ENCODE measurements at places on chromosomes 1 and 21. TPM values are rescaled to one million over a fixed set of nuclear protein-coding genes. Genes with fewer than 3 reads are reported as not detected.

- no peak overlapping the region for H3K27ac ChIP-seq
- H3K27me3 ChIP-seq = no peaks in the 10 kb centered on the region
- no peaks in the 10 kb centered on the region for H3K36me3 ChIP-seq
- H3K4me1 ChIP-seq = no peaks in the 10 kb centered on the region
Observed at GRCh38 chr1:7456722-7457082, 314.4 kb upstream of the VAMP3 start.

GRCh38 chr1:66223681-66224080 is 310.3 kb upstream of the SGIP1 start:
- H3K27ac ChIP-seq = no peak overlapping the region
- no peak for DNase-seq
- H3K4me3 ChIP-seq = no peak overlapping the region
- no peaks in the 10 kb centered on the region for H3K36me3 ChIP-seq
- H3K27me3 ChIP-seq = no peaks in the 10 kb centered on the region

DNA sequence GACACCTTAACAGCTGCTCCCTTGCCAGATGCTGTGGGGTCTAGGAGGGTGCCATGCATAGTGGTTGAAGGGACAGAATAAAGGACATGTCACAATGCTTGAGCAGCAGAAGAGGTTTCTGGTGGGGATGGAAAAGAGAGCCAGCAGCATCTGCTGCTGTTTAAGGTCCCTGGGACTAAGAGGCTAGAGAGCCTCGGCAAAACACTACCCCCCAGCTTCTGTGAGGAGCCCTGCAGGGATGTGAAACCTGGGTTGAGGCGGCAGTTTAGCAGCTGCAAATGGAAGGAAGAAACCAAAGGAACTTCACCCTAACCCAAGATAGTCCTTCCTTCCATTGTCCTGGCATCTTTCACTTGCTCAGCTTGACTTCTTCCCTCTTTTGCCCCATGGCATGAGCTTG is 39.4 kb downstream of the PLXNA2 start:
- peaks cover 47% of the 10 kb centered on the region for H3K4me1 ChIP-seq
- H3K27me3 ChIP-seq = no peaks in the 10 kb centered on the region
- H3K36me3 ChIP-seq = peaks cover 12% of the 10 kb centered on the region
- no peak for DNase-seq
- H3K4me3 ChIP-seq = no peak overlapping the region
- H3K27ac ChIP-seq = peak overlapping the region; percentile 73

DNA sequence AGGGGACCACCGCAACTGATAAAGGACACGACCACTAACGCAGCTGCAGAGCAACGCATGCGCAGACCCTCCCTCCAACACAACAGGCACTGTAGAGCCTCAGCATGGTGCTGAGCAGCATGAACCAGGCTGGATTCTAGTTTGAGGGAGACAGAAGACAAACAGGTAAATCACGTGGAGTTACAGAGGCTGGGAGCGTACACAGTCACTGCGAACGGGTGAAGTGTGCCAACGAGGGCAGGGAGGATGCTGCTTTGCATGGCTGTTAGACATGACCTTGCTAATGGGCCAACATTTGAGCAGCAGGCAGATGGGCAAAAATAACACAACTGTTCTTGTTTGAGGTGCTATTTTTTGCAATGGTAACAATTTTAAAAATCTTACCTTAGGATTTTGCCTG is 55.2 kb upstream of the NADK start:
- no peaks in the 10 kb centered on the region for H3K4me1 ChIP-seq
- H3K4me3 ChIP-seq = no peak overlapping the region
- H3K27ac ChIP-seq = no peak overlapping the region
- DNase-seq = no peak

- no peak overlapping the region for H3K4me3 ChIP-seq
- no peaks in the 10 kb centered on the region for H3K4me1 ChIP-seq
- H3K27ac ChIP-seq = no peak overlapping the region
- DNase-seq = no peak
- no peaks in the 10 kb centered on the region for H3K27me3 ChIP-seq
- no peaks in the 10 kb centered on the region for H3K36me3 ChIP-seq
Observed at GRCh38 chr1:67372898-67373297, 57.3 kb downstream of the SERBP1 start.

IQCC gene
- polyA plus RNA-seq = 8.7 TPM

- no peaks in the 10 kb centered on the region for H3K36me3 ChIP-seq
- no peak overlapping the region for H3K4me3 ChIP-seq
- H3K27me3 ChIP-seq = no peaks in the 10 kb centered on the region
- no peak for DNase-seq
Observed at GRCh38 chr1:59026472-59026948, 242.7 kb upstream of the JUN start.

- H3K27ac ChIP-seq = no peak overlapping the region
- H3K4me1 ChIP-seq = peaks cover 31% of the 10 kb centered on the region
- H3K4me3 ChIP-seq = no peak overlapping the region
- no peaks in the 10 kb centered on the region for H3K27me3 ChIP-seq
Observed at GRCh38 chr1:244849189-244849866, 13.9 kb downstream of the COX20 start.

DNA sequence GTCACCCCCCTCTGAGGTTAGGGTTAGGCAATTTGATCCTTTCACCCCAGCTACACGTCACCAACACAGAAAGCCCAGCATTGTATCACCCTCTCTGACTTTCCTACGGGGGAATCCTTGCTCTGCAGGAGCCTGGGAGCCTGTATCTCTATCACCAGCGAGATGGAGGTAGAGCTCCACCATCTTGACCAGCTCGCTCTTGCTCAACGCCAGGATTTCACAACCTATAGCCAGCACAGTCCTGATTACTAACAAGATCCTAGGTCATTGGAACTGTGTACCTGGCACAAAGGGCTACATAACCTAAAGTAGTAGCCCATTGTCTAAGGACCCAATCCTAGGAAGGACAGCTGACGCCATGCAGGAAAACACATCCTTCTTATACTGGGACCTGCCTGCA is 66.1 kb downstream of the DMRTA2 start:
- H3K4me3 ChIP-seq = no peak overlapping the region
- H3K4me1 ChIP-seq = no peaks in the 10 kb centered on the region
- H3K36me3 ChIP-seq = no peaks in the 10 kb centered on the region
- DNase-seq = no peak

DNA sequence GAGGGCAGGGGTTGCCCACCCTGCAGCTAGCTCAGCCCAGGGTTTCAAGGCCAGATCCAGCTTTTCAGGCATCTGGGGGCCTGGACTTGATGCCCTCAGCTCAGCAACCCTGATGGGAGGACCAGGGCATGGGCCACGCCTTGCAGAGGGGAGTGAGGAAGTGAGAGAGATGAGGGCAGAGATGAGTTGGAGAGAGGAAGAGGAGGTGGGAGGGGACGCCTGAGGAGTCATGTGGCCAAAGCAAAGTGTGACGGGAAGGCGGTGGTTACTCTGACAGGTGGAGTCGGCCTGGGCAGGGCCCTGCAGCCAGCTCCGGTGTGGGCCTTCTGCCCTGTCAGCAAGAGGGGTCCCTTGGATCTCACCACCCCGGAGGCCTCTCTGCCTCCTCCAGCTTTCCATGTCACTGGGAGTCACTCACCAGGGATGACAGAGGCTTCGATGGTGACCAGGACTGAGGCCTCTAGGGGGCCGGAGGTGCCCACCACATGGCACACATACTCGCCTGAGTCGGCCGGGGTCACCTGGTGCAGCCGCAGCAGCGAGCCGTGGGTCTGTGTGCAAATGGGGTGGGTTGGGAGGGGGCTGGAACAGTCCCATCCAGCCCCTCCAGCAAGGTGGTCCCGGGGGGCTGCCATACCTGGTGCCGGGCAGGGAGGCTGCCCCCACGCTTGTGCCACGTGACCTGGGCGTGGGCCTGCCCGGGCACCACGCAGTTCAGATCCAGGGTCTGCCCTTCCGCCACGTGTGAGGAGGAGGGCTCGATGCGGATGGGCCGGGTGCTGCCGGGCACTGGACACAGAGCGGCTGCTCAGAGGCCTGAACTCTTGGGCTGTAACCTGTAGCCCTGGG is 40.4 kb downstream of the LDLRAD2 start:
- H3K4me3 ChIP-seq = no peak overlapping the region
- peak; percentile 65 for DNase-seq
- H3K4me1 ChIP-seq = no peaks in the 10 kb centered on the region
- H3K27me3 ChIP-seq = no peaks in the 10 kb centered on the region
- H3K27ac ChIP-seq = no peak overlapping the region

- no peaks in the 10 kb centered on the region for H3K4me1 ChIP-seq
- H3K4me3 ChIP-seq = no peak overlapping the region
- H3K36me3 ChIP-seq = no peaks in the 10 kb centered on the region
- DNase-seq = no peak
Observed at GRCh38 chr21:17343055-17343454, 169.8 kb upstream of the CXADR start.

SYPL2 gene
- 0.32 TPM for polyA plus RNA-seq

PTPN14 gene
- 18.6 TPM for polyA plus RNA-seq

ARTN gene
- polyA plus RNA-seq = 3.6 TPM

C1QA gene
- polyA plus RNA-seq = 20.8 TPM

NPR1 gene
- polyA plus RNA-seq = 16.8 TPM

DNA sequence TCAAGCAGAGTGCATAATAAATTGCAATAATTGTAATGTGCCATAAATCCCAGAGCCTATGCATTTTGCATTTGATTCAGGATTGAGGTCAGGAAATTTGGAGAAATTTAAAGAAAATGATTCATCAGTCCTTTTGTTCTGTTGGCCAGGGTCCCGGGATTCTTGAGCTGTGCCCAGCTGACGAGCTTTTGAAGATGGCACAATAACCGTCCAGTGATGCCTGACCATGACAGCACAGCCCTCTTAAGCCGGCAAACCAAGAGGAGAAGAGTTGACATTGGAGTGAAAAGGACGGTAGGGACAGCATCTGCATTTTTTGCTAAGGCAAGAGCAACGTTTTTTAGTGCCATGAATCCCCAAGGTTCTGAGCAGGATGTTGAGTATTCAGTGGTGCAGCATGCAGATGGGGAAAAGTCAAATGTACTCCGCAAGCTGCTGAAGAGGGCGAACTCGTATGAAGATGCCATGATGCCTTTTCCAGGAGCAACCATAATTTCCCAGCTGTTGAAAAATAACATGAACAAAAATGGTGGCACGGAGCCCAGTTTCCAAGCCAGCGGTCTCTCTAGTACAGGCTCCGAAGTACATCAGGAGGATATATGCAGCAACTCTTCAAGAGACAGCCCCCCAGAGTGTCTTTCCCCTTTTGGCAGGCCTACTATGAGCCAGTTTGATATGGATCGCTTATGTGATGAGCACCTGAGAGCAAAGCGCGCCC is 8.7 kb downstream of the PROX1 start:
- H3K27ac ChIP-seq = no peak overlapping the region
- H3K4me1 ChIP-seq = no peaks in the 10 kb centered on the region
- peak; percentile 74 for DNase-seq
- H3K36me3 ChIP-seq = no peaks in the 10 kb centered on the region
- peaks cover 30% of the 10 kb centered on the region for H3K27me3 ChIP-seq

- H3K4me1 ChIP-seq = no peaks in the 10 kb centered on the region
- no peak overlapping the region for H3K27ac ChIP-seq
- DNase-seq = no peak
- H3K27me3 ChIP-seq = no peaks in the 10 kb centered on the region
- no peak overlapping the region for H3K4me3 ChIP-seq
Observed at GRCh38 chr1:48105165-48105564, 108.0 kb upstream of the TRABD2B start.

DNAJC28 gene
- 4.3 TPM for polyA plus RNA-seq

DNA sequence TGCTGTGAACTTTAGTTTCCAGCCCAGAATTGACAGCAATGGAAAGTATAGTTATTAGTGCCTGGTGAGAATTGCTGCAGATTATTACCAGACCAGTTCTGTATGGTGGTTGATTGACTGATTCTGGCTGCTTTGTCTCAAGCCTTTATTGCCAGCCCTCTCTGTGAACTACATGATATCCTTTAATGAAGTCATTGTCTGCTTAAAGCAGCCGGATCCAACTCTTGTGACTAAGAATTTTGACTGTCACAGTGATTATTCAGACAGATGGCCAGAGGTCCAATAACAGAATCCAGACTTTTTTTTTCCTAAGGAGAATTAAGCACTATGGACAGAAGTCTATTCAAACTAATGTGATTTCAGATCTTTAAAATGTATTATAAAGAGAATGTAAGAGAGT is 1548.6 kb upstream of the B3GALT2 start:
- DNase-seq = no peak
- H3K27ac ChIP-seq = no peak overlapping the region
- H3K27me3 ChIP-seq = no peaks in the 10 kb centered on the region
- H3K4me1 ChIP-seq = no peaks in the 10 kb centered on the region

HRNR gene
- 0.38 TPM for polyA plus RNA-seq

DNA sequence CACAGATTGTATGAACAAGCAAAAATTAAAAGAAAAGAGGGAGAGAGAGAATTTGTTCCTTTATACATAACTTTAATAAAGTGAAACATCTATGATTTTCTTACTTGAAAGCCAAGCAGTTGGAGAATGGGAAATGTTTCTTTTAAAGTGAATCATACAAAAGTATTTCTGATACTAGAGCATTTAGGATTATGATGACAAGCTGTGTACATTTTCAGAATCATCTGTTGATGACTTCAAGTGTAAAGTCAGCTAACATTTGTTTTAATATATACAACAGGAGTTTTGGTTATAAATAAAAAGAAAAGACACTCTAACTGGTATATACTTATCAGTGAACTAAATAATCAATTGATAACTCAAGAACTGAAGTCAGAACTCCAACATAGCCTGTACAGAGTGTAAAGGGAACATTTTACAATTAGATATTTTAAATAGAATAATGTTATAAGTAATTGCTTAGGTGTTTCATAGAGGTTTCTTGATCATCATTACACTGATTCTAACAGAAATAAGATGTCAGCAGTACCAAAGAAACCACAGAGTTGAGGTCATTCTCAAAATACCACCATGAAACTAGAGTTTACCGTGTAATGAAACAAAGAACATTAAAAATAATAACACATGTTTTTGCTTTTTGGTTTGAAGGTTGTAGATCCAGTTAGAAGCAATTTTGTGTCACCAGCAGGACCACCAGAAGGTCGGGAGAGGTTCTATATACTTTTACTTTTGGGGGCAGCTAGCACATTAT is 103.4 kb downstream of the COL24A1 start:
- no peaks in the 10 kb centered on the region for H3K4me1 ChIP-seq
- no peak for DNase-seq
- no peaks in the 10 kb centered on the region for H3K36me3 ChIP-seq
- H3K27me3 ChIP-seq = no peaks in the 10 kb centered on the region
- no peak overlapping the region for H3K4me3 ChIP-seq

GRCh38 chr1:83673312-83673711 is 325.6 kb downstream of the TTLL7 start:
- no peak for DNase-seq
- no peaks in the 10 kb centered on the region for H3K4me1 ChIP-seq
- no peak overlapping the region for H3K27ac ChIP-seq
- no peak overlapping the region for H3K4me3 ChIP-seq
- no peaks in the 10 kb centered on the region for H3K27me3 ChIP-seq
- no peaks in the 10 kb centered on the region for H3K36me3 ChIP-seq

GRCh38 chr1:9385801-9386573 is 93.3 kb downstream of the SPSB1 start:
- no peak for DNase-seq
- no peak overlapping the region for H3K4me3 ChIP-seq
- no peaks in the 10 kb centered on the region for H3K36me3 ChIP-seq
- H3K27me3 ChIP-seq = no peaks in the 10 kb centered on the region
- no peaks in the 10 kb centered on the region for H3K4me1 ChIP-seq

NBPF20 gene
- polyA plus RNA-seq = 1.8 TPM

- H3K27ac ChIP-seq = no peak overlapping the region
- no peak overlapping the region for H3K4me3 ChIP-seq
- no peaks in the 10 kb centered on the region for H3K36me3 ChIP-seq
- no peaks in the 10 kb centered on the region for H3K27me3 ChIP-seq
- no peak for DNase-seq
Observed at GRCh38 chr1:37452416-37452815, 22.0 kb upstream of the ZC3H12A start.

GRCh38 chr1:44677201-44677766 is 2.8 kb downstream of the ARMH1 start:
- peaks cover 61% of the 10 kb centered on the region for H3K4me1 ChIP-seq
- H3K36me3 ChIP-seq = no peaks in the 10 kb centered on the region
- H3K27me3 ChIP-seq = no peaks in the 10 kb centered on the region
- no peak overlapping the region for H3K4me3 ChIP-seq
